ENCODE measurements at places on chromosomes 11 and 22.

DNA sequence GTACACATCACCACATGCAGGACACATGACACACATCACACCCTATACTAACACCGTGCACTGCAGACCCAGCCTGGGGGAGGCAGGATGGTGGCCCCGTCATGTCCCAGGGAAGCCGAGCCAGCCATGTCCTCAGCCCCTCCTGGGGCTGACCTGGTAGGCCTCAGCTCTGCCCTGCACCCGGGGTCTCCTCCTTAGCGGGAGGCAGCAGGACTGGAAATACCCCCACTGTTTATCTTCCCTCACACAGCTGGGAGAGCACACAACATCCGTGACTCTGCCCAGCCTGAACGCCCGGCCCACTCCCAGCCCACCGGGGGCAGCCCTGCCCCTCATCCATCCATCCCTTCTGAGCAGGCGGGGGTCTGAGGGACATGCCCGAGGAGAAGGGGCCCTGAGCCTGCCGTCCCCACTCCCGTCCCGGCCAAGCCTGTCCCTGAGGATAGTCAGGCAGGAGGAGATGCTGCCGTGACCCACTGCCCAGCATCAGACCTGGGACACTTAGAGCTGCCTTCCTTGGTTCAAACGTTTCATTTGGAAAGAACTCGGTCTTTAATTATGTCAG, 945.0 kb downstream of the BRD1 start:
- DNase-seq, result no peak

GRCh38 chr11:121722431-121723245, 269.9 kb upstream of the SORL1-AS1 start:
- no peak for DNase-seq

DNA sequence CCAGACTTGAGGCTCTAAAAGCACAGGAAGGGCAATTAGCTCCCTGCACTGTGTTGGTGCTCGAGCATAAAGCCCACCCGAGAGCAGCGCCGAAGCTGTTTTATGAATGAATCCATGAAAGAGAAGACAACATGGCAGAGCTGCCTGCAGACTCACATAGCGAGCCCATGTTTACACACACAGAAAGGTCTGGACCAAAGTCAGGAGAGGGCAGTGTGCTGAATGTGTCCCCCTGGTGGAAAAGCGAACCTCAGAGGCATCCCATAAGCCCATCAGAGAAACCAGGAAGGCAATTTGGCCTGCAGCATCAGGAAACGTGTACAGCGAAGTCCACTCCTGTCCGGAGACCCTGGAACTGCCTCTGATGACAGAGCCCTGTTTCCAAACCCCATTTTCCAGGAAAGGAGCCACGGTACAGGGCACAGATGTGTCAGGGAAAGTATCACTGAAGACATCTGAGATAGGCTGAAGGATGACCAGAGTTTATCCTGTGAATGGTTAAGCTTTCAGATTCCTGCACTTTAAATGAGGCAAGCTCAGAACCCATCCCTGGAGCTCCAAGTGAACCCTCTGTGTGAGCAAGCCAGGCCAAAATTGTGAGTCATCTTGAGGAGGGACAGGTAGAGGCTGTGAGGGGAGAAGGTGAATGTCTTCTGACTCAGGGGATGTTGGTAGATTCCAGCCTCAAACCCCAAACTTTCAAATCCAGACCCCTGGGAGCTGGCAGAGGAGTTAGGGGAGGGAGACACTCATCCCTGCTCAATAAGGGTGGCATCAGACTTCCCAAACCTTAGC, 36.9 kb downstream of the CHRDL2 start:
- DNase-seq, result no peak

- no peak for DNase-seq
These were observed 580.5 kb downstream of the INSC start for GRCh38 chr11:15695096-15695721.

DNA sequence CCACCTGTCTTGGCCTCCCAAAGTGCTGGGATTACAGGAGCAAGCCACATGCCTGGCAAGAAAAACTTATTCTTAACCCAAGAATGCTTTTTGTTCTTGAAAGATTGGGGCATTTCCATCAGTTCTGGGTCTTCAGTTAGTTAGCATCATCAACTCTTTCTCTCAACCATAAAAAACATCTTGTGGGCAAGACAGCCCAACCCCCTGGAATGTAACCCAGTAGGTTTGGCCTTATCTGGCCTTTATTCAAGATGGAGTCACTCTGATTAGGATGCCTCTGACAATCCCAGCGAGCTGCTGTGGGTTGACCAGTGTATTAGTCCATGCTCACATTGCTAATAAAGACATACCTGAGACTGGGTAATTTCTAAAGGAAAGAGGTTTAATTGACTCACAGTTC, 9.2 kb upstream of the TPCN2 start:
- DNase-seq, result no peak

- DNase-seq, result peak; percentile 51
These were observed 3.5 kb downstream of the CBX7 start for GRCh38 chr22:39148727-39149535.

- no peak for DNase-seq
These were observed 9.0 kb upstream of the APOBEC3H start for GRCh38 chr22:39087881-39088684.

GRCh38 chr22:43858156-43858895, 4.0 kb downstream of the SULT4A1 start:
- no peak for DNase-seq

GRCh38 chr11:36492724-36493304, 17.3 kb downstream of the TRAF6 start:
- DNase-seq, result no peak

GRCh38 chr22:19759427-19760057, 1.0 kb upstream of the TBX1 start:
- no peak for DNase-seq

DNA sequence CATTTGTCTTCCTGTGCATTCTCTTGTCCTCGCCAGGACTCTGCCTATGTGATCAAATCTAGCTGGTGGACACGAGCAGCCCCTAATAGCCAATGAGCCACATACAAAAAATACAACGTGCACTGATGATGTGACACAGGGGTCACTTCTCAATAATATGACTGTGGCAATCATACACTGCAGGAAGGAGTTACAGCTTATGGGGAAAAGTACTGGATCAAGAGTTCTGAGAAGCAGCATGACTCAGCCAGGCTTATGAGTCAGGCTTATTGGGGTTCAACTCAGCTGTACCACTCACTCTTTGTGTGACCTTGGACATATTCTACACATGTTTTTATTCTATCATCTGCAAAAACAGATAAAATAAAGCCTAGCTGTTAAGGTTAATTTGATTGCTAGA, 889.4 kb upstream of the TENM4 start:
- DNase-seq, result no peak

GRCh38 chr22:25749420-25750169, 7.6 kb downstream of the MYO18B start:
- DNase-seq, result peak; percentile 67

- DNase-seq, result no peak
These were observed 7.1 kb downstream of the DGCR2 start for GRCh38 chr22:19114984-19115552.

- DNase-seq, result no peak
These were observed 61.1 kb downstream of the FDX1 start for GRCh38 chr11:110490886-110491285.

DNA sequence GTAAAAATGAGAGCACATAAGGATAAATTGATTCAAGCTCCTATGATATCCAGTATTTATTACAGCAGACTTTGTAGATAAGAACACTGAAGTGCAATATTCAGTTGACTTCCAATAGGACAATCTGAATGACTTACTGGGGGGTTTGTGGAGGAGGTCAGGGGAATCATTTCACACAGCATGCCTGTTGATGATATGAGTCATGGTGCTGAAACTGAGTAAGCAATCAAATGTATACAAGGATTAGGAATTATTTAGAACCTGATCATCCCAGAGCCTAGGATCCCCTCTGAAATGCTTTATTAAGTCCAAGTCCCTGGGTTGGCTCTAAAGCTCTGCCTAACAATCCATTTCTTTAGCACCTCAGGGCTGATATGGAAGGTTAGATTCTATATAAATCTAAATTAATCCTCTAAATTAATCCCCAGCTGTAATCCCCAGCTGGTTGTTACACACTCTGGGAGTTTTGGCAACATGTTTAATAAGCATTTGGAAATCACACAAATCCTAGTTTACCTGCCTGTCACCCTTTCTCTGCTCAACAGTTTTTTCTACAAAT, 326.4 kb downstream of the GUCY1A2 start:
- DNase-seq, result no peak

- DNase-seq, result no peak
These were observed 86.9 kb downstream of the LDLRAD3 start for GRCh38 chr11:36030731-36031281.

GRCh38 chr11:121657146-121657545, 204.4 kb upstream of the SORL1-AS1 start:
- no peak for DNase-seq

DNA sequence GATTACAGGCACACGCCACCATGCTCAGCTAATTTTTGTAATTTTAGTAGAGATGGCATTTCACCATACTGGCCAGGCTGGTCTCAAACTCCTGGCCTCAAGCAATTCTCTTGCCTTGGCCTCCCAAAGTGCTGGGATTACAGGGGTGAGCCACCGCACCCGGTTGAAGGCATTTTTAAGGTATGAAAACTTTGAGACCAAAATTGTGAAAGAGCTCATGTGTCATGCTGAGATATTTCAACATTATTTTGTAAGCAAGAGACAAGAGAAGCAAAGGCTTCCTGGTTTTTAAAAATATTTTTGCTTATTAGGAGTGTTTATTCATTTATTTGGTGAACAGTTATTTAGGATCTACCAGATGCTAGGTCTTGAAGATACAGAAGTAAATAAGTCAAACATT, 6.8 kb downstream of the NHERF4 start:
- no peak for DNase-seq

DNA sequence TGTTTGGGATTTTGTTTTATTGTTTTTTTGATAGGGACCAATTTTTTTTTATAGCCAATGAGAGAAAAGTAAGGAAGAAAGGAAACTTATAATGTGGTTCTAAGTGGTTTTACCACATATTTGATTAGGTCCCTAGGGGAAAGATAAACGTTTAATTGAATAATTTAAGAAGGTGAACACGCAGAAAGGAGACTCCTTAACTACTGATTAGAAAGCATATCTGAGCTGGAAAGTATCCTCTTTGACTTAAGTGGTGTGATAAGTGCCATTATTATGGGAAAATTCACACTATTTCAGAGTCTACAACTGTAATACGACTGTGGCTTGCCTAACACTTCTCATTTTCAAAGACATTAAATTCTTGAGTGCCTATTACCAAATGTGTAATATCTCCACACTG, 106.5 kb upstream of the GRAMD1B start:
- DNase-seq, result no peak
